Eye (tissue), 1 donor: ENCODE measurements at places on chromosomes 16 and 17.

DNA sequence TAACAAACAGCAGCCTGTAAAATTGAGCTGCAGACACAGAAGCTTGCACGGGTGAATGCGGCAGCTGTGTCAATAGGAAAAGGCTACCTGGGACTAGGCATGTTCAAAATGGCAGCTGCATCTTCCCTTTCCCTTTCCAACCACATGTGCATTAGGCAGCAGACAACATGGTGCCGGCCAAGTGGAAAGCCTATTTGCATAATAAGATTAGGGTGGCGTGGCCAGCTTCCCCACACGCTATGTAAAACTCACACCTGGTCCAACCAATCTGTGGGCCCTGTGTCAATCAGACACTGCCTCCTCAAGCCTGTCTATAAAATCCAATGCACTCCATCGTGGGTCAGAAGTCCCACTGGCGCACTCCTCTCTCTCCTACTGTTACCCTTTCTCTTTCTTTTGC lies 61.0 kb upstream of the RBBP6 start:
- DNase-seq, result no peak

- no peak for DNase-seq
Measured at GRCh38 chr16:24423312-24423711, 116.1 kb upstream of the RBBP6 start.

- no peak for DNase-seq
Measured at GRCh38 chr16:29649588-29650494, 13.2 kb upstream of the SPN start.

DNA sequence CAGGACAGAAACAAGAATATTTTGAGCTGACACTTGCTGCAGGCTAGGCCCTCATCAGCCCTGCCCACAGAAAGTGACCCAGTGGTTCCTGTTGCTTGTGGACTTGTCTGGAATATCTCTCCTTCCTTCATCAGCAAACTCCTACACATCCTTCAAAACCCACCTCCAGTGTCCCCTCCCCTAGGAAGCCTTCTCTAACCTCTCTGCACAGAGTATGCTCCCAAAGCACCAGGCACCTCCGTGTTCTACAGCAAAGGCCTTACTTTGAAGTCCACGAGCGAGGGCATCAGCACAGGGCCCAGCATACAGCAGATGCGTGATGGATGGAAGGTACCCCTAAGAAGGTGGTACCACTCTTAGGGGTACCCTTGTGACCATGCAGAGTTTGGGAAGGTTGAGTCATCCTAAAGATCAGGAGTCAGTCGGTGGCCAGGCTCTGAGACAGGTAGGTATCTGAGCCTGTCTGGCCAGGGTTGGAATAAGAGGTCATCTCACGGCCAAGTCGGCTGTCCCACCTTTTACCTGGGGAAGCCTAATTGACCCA lies 2.0 kb downstream of the CCDC102A start:
- DNase-seq, result no peak
